Upper lobe of right lung (tissue), 1 donor: ENCODE measurements at places on chromosomes 5 and 9. TPM values are rescaled to one million over a fixed set of nuclear protein-coding genes. Genes with fewer than 3 reads are reported as not detected.

DNA sequence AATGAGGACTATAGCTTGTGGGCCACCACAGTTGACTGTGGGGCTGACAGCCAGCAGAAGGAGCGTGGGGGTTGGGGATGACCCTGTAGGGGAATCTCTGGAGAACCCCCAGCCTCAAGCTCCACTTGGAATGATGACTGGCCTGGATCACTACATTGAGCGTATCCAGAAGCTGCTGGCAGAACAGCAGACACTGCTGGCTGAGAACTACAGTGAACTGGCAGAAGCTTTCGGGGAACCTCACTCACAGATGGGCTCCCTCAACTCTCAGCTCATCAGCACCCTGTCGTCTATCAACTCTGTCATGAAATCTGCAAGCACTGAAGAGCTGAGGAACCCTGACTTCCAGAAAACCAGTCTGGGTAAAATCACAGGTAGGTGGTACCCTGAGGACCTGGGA, 128.4 kb upstream of the DMRT1 start:
- no peak overlapping the region for H3K27ac ChIP-seq
- H3K36me3 ChIP-seq = peaks cover 23% of the 10 kb centered on the region
- no peak for DNase-seq
- peaks cover 20% of the 10 kb centered on the region for H3K4me1 ChIP-seq

DNA sequence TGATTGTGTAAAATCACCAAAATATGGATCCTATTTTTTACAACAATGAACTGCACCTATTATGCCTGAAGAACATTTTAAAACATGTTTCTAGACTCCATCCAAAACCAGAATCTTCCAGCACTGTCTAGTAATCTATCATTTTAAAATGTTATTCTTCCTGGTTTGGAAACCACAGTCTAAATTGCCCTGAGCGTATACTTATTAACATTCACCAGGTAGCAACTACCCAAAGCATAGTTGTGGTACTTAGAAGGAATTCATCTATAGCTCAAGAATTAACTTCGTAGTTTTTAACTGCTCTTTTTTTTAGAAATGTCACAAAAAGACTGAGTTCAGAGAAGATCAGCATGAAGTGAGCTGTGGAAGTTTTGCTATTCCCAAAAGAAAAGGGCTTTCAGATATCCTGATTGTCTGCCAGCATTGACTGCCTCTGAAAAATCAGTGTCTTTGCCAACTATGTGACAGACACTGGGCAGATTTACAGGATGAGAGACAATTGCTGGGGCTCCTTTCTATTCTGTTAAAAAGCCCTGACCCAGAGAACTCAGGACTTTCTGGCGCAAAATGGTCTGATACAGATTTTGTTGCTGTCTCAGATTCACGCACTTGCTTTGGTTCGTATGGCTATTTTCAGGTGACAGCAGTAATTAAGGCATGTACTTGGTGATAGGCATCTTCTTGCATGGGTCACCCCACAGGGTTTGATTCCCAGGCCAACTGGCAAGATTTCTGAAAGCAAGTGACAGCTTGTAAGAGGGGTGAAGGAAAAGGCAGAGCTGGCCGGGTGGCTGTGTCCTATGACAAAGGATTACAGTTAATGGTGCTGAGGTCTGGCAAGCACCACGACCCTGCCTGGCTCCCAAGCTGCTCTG, 152.5 kb upstream of the RAI14 start:
- peaks cover 33% of the 10 kb centered on the region for H3K4me1 ChIP-seq
- H3K4me3 ChIP-seq = no peak overlapping the region
- H3K27ac ChIP-seq = no peak overlapping the region

GRCh38 chr9:133948561-133949485, 43.3 kb downstream of the VAV2 start:
- no peaks in the 10 kb centered on the region for H3K36me3 ChIP-seq
- DNase-seq = no peak
- peaks cover 20% of the 10 kb centered on the region for H3K4me1 ChIP-seq
- no peak overlapping the region for H3K27ac ChIP-seq
- H3K27me3 ChIP-seq = no peaks in the 10 kb centered on the region

GRCh38 chr5:167764641-167765289, 526.7 kb upstream of the WWC1 start:
- no peak overlapping the region for H3K4me3 ChIP-seq
- no peak overlapping the region for H3K27ac ChIP-seq
- DNase-seq = no peak
- no peaks in the 10 kb centered on the region for H3K36me3 ChIP-seq
- H3K27me3 ChIP-seq = peaks cover 5% of the 10 kb centered on the region
- no peaks in the 10 kb centered on the region for H3K4me1 ChIP-seq

DNA sequence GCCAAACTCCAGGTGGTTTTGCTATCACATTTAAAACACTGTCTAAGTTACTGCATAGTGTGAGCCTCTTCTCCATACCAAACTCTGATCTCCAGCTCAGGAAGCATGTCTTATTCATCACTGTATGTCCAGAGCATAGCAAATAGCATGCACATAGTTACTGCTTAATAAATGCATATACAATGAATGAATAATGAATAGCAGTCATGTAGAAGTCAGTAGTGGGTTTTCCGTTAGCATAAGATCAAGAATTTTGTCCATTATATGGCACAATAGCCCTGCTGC, 329.4 kb downstream of the ARRDC3 start:
- no peak for DNase-seq
- H3K27ac ChIP-seq = peak overlapping the region; percentile 43
- H3K36me3 ChIP-seq = no peaks in the 10 kb centered on the region
- no peaks in the 10 kb centered on the region for H3K27me3 ChIP-seq

DNA sequence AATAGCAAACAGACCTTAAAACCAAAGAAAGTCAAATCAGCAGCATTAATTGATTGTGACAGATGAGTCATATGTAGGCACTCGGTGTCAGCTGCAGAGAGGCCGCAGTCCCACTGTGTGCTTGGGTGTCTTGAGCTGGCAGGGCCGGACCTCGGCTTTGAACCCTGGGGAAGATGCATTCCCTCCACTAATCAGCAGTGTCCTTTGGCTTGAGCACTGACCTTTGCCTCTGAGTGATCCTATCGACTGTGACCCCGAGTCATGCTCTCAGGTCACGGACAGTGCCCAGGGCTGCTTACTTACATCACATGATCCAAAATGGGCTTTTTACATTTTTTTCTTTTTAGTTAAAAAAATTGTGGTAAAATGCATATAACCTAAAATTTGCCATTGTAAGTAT, 188.7 kb downstream of the GADD45G start:
- no peak overlapping the region for H3K4me3 ChIP-seq
- H3K27ac ChIP-seq = no peak overlapping the region
- no peaks in the 10 kb centered on the region for H3K27me3 ChIP-seq
- peak; percentile 34 for DNase-seq
- H3K4me1 ChIP-seq = no peaks in the 10 kb centered on the region
- H3K36me3 ChIP-seq = no peaks in the 10 kb centered on the region

DNA sequence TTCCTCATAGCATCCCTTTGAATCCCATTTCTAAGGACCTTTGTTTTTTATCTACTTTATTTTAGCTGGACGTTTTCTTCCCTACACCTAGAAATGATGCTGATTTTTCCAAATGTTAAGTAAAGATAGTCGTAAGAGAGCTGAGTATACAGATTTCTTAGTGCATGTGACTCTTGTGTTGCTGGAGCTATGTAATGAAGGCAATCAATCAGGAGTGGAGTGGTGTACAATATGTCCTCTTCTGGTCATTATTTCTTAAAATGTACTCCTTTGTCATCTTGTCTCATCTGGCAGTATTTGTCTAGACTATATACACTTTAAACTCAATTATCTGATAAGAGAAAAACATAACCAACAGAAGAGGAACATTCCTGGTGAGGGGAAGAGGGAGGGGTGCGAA, 13.5 kb downstream of the GAPT start:
- no peak for DNase-seq
- no peak overlapping the region for H3K27ac ChIP-seq
- H3K4me3 ChIP-seq = no peak overlapping the region
- H3K27me3 ChIP-seq = no peaks in the 10 kb centered on the region

DNA sequence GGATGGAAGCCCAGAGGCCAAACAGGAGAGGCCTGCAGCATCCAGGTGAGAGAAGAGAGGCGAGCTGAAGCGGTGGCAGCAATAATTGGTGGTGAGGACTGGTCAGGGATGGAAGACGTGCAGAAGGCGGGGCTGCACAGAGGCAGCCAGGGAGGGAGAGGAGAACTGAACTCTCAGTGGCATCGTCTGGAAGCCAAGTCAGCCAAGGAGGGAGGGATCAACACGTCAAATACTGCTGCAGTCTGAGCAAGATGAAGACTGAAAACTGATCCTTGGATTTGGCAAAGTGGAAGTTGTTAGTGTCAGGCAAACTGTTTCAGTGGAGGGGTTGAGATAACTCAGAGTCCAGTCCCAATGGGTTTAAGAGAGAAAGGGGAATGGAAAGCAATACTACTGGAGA, 145.4 kb downstream of the CDK5RAP2 start:
- no peak overlapping the region for H3K4me3 ChIP-seq
- H3K27ac ChIP-seq = peak overlapping the region; percentile 34
- DNase-seq = no peak
- no peaks in the 10 kb centered on the region for H3K27me3 ChIP-seq
- peaks cover 4% of the 10 kb centered on the region for H3K36me3 ChIP-seq

DNA sequence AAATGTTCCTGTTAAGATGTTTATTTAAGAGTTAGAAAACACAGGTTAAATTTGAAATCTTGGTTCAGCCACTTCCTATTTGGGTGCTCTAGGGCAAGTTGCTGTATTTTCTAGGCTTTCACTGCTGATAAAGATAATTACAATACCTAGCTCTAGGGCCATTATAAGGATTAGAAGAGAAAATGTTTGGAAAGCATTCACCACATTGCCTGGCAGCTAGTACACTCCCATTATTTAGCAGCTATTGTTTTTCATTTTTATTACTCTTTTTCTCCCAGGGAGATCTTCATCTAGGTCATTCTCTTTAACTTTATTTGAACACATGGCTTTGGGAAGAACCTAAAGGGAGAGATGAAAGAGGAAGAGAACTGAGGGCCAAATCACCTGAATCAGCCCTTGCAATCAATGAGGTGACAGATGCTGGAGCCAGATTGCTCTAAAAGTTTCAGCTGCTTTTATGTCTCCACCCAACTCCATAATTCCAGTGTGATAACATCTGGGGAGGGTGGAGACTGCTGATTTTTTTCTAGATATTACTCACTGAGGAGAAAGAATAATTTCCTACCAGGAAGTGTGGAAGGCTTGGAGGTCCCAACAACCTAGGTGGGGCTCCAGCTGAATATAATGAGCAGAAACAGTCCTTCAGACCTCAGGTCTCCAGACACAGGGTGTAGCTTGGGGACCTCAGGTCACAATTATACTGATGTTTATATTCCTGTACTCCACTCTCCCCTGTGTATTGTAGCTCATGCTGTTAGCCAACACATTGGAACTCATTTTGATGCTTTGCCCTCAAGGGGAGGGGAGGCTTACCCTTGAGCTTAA, 640.0 kb downstream of the RAB3C start:
- no peak overlapping the region for H3K27ac ChIP-seq
- no peaks in the 10 kb centered on the region for H3K4me1 ChIP-seq
- H3K4me3 ChIP-seq = no peak overlapping the region
- H3K36me3 ChIP-seq = no peaks in the 10 kb centered on the region
- H3K27me3 ChIP-seq = no peaks in the 10 kb centered on the region
- no peak for DNase-seq

The PCA3 gene
- not detected for total RNA-seq

The SV2C gene
- 0.32 TPM for total RNA-seq
